ENCODE measurements at places on chromosomes 3 and 15.
A peak's percentile ranks its signal among the peaks of the same experiment; 100 is the strongest.

DNA sequence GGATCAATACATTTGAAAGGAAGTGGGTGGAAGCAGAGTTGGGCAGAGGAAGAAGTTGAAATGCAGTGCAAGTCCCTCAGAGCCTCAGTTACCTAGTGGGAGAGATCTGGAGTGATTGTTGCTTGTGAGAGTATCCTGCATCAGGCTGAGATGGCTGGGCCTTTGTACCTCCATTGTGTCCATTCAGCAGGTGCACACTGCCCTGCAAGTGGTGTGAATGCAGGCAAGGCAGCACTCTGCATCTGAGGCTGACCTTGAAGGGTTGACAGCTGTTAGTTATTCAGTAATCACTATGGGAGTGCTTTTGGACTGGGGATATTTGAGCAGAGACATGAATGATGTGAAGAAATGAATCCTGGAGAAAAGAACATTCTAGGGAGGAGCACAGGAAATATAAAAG, 25.2 kb downstream of the ATP6V1A start:
- DNase-seq: no peak

GRCh38 chr3:65961128-65961527, 77.6 kb downstream of the MAGI1 start:
- no peak for DNase-seq

GRCh38 chr15:41922353-41922752, 28.5 kb upstream of the SPTBN5 start:
- no peak for DNase-seq

GRCh38 chr3:135641761-135642160, 323.8 kb upstream of the PPP2R3A start:
- no peak for DNase-seq

DNA sequence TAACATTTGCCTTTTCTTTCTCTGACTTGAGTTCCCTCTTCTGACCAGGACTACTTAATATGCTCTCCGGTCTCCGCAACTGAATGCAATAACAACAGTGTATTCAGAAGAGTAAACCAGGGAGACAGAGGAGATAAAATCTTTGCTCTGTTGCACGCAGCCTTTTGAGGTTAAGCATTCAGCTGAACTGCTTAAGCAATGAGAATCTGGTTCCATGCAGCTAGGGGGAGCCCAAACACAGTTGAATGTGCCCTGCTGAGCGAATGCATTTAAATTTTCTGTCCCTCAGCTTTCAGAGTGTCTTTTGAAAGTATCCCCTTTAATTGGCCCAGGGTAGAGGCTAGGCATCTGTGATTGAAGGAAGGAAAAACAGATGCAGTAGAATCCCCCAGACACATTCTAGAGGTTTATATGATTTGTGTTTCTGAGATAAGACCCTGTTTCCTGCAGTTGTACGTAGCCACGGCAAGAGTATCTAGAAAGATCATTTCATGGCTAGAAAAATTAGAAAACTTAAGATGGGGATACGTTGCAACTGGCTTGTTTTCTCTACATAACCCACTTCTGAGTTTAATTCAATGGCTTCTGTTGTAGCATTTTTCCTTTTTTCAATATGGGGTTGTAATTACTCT, 309.6 kb downstream of the TUSC7 start:
- DNase-seq: peak; percentile 5
